ENCODE measurements at places on chromosomes 2 and 18.

GRCh38 chr2:229586746-229587705, 127.3 kb downstream of the DNER start:
- DNase-seq = peak; percentile 85

DNA sequence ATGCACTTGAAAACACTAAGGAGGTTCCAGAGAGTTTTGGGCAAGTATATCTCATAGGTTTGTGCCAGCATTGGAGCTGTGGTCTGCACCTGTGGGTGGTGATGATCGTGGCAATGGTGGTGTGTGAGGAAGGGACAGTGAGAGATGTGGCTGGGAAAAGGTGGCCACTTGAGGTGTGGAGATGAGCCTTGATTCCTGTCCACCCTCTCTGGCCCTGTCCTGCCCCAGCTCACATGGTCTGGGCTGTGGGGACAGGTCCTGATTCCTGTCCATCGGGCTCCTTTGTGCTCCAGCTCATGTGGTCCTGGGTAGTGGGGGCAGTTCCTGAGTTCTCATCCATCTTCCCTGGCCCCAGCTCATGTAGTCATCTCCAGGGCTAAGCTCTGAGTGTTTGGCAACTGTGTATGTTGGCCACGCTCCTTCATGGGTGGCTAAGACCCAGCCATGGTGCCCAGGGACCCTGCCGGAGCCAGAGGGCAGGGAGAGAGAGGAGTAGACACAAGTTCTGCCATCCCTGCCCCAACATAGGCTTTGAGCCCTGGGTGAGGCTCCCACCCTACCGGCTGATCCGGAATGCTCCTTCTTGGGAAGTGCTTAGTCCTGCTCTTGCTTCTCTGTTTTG, 294.4 kb upstream of the HDAC4 start:
- no peak for DNase-seq

- DNase-seq = no peak
Observed at GRCh38 chr2:22826703-22827102, 558.3 kb upstream of the KLHL29 start.

DNA sequence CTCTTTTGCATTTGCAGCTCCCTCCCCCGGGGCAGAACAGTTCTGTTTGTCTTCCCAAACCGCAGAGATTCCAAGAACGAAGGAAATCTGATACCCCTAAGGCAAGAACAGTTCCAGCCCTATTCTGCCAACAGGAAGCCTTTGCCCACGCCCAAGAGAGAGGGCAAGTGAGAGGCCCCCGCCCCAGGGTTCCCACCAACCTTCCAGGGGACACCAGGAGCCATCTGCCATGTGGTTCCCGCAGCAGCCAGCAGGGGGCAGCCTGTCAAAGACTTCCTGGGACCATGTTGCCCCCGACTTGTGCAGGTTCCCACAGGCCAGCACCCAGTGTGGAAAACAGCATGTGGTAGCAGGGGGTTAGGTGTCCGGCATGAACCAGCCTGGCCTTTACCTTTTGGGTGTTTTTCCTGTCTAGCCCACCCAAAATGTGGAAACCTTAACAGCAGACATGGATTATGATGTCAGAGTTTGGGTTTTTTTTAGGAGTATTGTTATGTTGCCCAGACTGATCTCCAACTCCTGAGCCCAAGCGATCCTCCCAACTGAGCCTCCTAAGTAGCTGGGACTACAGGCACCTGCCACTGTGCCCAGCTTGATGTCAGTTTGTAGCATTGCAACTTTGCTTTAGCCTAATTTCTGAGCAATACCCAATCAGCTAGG, 21.7 kb upstream of the EFHD1 start:
- peak; percentile 82 for DNase-seq

DNA sequence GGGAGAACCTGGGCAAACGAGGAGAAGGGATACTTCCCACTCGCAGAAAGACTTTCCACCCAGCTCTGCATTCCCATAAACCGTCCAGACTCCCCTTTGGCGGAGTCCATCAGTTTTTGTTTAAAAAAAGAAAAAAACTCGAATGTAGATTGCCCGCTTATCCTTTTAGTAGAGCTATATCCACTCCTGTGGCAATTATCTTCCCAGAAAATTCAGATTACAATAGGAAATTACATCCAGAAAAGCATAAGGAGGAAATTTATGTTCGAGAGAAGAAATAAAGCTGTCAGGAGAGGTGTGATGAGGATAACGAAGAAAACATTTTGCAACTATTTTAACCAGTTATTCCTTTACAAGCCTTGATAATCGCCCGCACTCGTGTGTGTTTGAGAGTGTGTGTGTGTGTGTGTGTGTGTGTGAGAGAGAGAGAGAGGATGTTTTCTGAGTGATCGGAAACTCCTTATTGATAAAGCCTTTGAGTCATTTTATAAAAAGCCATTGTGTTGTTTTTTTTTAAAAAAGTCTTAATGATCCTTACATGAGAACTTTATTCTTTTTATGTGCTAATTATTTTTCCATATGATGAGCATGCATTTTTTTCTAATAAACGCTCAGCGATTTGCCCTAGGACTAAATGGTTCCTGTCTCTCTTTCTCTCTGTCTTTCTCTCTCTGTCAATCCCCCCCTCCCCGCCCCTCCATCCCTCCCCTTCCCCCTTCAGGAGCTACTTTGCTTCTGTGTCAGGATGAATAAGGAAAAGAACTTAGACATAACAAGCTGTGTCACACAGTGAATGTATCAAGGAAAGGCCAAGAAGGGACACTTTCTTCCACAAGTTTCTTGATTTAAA, 1.1 kb upstream of the PPP3R1 start:
- no peak for DNase-seq

GRCh38 chr2:158138255-158138654, 36.6 kb downstream of the UPP2 start:
- DNase-seq = no peak

- DNase-seq = no peak
Observed at GRCh38 chr18:31057051-31057450, 14.5 kb upstream of the DSC3 start.

GRCh38 chr2:40361478-40361877, 90.4 kb downstream of the SLC8A1 start:
- no peak for DNase-seq

DNA sequence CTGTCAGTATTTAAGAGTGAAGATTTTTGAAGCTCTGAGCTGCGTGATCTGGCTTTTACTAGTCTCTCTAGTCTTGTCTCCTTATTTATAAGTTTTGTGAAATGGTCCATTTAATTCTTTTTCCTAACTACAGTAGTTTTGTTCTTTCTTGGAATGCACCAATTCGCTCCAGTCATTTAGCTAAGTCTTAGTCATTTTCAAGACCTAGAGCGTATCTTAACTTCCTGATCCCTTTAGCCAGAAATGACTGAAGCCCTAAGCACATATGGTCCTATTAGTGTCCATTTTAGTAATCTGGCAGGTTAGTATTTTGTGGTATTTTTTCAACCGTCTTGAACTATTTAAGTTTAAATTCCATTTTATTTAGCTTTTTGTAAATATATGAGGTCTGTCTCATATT, 3.6 kb downstream of the BIRC6 start:
- no peak for DNase-seq

DNA sequence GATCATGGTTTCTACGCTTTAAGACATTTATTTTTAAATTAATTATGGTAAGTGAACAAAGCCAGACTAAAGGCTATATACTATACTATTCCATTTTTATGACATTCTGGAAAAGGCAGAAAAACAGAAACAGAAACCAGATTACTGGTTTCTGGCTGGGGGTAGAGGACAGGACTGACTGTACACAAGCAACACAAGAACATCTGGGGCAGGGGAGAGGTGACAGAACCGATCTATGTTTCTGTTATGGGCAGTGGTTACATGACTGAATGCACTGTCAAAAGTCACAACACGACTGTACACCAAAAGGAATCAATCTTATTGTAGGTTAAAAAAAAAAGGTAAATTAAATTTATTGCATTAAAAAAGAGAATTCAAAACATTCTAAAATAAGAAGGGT, 64.7 kb downstream of the PTPN2 start:
- DNase-seq = no peak

- DNase-seq = peak; percentile 64
Observed at GRCh38 chr2:96907115-96908041, 37.5 kb upstream of the SEMA4C start.

- no peak for DNase-seq
Observed at GRCh38 chr2:206064077-206064476, 21.9 kb downstream of the INO80D start.

DNA sequence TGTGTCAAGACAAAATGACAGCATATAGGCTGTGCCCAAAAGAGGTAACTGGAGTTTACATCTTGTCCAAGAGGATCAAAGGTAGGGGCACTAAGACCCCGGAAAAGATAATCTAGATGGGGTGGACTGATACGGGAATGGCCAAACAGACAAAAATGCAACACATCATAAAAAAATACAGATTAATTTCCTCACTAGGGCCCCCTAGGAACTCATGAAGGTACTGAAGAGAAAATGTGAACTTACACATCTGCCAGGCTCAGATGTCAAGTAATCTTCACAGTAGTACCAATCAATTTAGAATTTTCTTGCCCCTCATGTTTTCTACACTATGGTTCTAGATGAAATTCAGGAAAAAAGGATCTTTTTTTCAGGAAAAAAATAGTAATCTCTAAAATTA, 115.6 kb upstream of the REG3A start:
- no peak for DNase-seq

DNA sequence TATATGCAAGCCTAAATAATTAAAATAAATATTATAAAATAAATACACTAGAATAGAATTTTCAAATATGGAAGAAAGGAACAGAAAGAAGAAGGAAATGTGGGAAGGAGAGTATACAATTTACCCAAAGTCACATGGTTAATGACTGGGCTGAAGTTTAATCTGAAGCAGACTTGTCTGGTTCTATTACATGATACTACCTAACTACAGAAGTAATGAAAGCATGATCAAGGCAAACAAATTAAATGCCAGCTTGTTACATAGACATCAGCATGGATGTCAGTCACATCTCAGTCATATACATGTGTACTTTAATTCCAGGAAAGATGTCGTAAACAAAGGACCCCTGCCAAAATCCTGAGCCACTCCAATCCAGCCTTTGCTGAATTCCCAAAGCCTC, 1060.8 kb downstream of the CNTNAP5 start:
- DNase-seq = no peak

- no peak for DNase-seq
Observed at GRCh38 chr2:101704046-101704466, 6.5 kb downstream of the MAP4K4 start.

- no peak for DNase-seq
Observed at GRCh38 chr2:23486684-23487075, 101.7 kb downstream of the KLHL29 start.

GRCh38 chr2:142907653-142908052, 30.2 kb downstream of the KYNU start:
- DNase-seq = no peak

DNA sequence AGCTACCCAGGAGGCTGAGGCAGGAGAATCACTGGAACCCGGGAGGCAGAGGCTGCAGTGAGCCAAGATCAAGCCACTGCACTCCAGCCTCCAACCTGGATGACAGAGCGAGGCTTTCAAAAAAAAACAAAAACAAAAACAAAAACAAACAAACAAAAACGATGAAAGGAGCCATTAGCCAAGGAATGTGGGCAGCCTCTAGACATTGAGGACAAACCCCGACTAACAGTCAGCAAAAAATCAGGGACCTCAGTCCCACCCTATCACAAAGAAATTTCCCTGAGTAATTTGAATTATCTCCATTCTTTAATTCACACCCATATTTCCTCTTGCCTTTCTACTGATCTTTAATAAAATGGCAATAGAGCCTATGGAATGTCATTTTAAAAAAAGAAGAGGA, 75.8 kb downstream of the MBD2 start:
- DNase-seq = no peak

GRCh38 chr2:131094463-131095281, 1.4 kb upstream of the FAM168B start:
- DNase-seq = no peak

DNA sequence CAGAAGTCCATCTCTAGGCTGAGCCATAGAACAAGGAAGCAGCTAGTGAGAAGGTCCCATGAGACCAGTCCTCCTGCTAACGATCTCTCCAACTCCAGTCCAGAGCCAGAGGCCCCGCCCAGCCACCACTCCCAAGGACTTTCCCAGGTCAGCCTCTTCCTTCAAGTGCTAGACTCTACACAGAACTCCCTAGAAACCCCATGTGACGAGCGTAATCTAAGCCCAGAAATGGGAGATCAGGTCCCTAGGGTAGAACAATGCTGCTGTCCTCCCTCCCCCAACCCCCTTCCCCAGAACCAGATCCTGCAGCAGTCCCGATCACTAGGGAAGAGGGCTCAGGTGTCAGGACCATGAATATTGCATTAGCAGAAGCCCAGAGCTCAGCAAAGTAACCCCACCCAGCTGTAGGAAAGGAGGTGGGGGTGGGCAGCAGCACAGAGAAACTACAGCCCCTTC, 6.9 kb downstream of the DCTN1 start:
- DNase-seq = peak; percentile 40

GRCh38 chr2:148507970-148508369, 136.6 kb upstream of the EPC2 start:
- DNase-seq = no peak

DNA sequence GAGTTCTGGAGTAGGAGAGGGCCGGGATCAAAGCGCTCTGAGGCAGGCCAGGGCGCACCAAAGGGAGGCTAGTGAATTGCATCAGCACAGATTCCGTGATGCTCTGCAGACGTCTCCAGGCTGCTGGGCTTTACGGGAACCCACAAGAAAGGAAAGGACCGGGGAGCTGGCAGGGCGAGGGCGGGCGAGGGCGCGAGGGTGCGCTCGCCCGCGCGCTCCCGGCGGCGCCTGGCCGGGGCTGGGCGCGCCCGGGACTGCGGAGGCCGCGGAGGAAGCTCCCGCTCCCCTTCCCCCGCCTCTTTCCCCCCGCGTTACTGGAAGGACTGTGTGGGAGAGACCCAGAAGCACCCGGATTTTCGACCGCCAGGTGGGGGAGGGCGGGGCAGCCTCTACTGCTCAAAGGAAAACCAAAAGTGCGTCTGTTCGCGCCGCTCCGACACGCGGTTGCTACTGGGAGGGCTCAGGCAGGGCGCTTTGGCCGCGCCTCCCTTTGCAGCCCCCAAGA, 2.4 kb upstream of the FOSL2 start:
- DNase-seq = peak; percentile 66

- no peak for DNase-seq
Observed at GRCh38 chr2:57615855-57616556, 430.6 kb upstream of the VRK2 start.
